Activated naive CD4-positive, alpha-beta T cell treated with Interleukin-2 at 50 U/mL for 16 hours (primary cell): ENCODE measurements at places on chromosomes 5 and 9.

GRCh38 chr9:119092125-119092524 lies 277.1 kb downstream of the BRINP1 start:
- DNase-seq = no peak

DNA sequence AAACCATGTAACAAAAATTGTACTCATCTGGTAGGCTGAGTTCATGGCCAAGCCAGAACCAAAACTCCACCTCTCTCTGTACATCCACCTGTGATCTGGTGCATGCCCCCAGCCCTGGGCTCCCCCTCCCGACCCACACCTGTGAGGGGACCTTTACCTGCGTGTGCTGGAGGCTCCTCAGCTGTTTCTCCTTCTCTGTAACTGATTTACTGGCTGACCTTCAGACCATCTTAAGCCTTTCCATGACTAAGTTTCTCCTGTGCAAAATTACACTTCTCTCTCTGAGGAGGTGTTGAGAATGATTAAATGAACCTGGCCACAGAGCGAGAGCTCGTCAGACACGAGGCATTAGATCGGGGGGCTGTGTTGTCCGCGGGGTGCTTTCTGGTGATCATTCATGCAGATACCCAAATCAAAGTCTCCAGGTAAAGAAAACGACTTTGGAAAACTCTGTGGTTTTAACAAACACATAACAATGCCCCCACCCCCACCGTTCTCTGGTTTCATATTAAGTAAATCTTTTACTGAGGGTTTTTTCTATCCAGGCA lies 136.4 kb downstream of the SEMA5A start:
- no peak for DNase-seq

GRCh38 chr5:9112520-9113291 lies 433.2 kb downstream of the SEMA5A start:
- DNase-seq = no peak

DNA sequence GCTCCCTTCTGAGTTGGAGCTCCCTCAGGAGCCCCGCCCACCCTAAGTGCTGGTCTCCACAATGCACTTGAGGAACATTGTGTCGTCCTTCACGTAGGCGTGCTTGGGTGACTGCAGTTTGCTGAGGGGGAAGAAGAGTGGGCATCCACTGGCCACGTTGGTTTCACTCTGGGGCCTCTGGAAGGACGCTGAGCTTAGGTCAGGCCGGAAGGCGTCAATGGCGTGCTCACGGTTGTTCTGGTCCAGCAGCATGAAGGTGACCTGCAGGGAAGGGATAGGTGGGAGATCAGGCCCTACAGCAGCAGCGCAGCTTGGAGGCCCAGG lies 21.7 kb downstream of the TRAF1 start:
- no peak for DNase-seq

- DNase-seq = no peak
Observed at GRCh38 chr5:170380361-170380951, 8.7 kb downstream of the KCNMB1 start.

- no peak for DNase-seq
Observed at GRCh38 chr9:106467113-106467864, 395.7 kb upstream of the ZNF462 start.
